ENCODE measurements at places on chromosomes 7 and 10.

GRCh38 chr7:112858838-112859237 is 68.6 kb upstream of the TMEM168 start:
- no peak for DNase-seq

DNA sequence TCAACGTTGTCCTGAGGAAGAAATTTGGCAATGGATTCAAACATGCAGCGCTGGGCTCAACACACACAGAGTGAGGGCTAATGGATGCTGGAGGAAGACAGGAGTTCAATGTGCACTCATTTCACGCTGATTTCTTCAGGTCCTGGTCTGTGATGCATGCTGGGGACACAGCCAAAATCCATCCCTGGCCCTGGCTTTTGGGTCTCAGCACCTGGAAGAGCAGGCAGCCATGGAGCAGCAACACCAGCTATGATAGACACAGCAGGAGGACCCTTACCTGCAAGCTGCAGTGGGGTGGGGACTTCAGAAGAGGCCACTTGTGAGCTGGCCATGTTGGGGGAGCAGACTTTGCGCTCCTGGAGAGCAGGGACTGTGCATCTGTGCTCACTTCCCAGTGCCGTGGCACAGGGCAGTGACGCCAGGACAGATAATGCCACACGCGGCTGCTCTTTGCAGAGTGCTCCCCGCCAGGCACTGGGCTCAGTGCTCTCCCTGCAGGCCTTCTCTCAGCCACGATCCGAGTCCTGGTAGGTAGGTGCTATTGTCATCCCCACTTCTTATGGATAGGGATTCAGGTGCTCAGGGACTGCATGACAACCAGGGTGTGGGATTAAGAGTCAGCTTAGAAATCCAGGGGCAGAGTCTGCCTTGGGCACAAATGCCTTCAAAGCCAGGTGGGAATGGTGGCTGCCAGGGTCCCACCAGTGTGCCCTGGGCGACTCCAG is 138.8 kb upstream of the UNC5B start:
- DNase-seq = no peak

DNA sequence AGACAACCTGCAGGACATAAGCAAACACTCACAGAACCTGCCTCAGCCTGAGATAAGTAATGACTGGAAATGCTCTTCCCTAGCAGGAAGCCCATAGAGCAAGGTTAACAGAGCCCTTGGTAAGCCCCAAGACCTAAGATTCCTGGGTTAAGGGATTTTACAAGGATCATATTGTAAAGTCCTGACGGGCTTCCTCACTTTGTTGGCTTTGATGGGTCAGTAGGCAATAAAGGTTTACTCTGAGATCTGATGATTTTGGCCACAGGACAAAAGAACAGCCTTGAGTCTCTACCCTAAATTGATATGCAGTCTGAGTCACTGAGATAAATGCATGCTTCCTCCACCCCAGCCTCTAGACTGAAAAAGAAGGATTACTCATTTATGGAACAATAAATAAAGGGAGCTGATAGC is 270.8 kb downstream of the HTR7 start:
- DNase-seq = no peak

GRCh38 chr7:143305423-143306070 is 10.4 kb upstream of the CLCN1 start:
- DNase-seq = no peak

DNA sequence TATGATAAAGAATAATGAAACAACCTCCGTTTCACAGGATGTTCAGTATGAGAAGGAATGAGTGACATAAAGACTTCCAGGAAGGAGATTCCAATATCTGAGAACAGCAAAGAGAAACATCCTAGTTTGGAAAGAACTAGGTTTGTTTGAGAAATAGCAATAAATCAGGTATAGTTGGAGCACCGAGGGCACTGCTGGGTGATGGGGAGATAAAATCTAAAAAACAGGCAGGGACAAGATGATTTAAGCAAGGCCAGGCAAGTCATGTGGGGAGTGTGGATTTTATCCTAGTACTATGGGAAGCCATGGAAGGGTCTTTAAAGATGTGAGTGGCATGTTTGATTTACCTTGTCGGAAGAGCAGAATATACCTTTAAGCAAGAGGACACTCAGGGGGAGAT is 169.7 kb downstream of the SPAG6 start:
- DNase-seq = no peak

Data from NCI-H187 (cell line).